ENCODE measurements at places on chromosomes 4 and X.

GRCh38 chr4:152382057-152382785, 153.7 kb downstream of the FBXW7 start:
- no peak for DNase-seq

- DNase-seq = no peak
Measured at GRCh38 chr4:80192937-80193336, 4.4 kb upstream of the PRDM8 start.

GRCh38 chr4:13322681-13323101, 161.4 kb downstream of the RAB28 start:
- DNase-seq = no peak

- no peak for DNase-seq
Measured at GRCh38 chrX:39157796-39158195, 356.5 kb downstream of the MID1IP1 start.

GRCh38 chr4:80071604-80072227, 1.3 kb downstream of the ANTXR2 start:
- DNase-seq = no peak

DNA sequence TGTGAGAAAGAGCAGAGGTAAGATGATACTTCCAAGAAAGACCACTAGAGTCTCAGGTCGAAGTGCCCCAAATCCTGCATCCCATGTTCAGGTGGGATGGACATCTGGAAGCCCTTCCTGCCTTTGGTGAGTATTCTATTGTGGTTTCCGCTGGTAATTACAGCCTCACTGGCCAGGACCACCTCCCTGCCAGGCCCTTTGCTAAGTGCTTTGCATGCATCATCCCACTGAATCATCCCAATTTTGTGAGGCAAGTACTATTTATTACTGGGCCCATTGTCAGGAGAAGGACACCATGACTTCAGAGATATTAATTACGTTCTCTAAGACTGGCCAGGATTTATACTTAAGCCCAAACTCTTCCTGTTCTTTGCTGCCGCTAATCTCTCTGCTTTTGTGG, 10.7 kb upstream of the PASD1 start:
- DNase-seq = no peak

DNA sequence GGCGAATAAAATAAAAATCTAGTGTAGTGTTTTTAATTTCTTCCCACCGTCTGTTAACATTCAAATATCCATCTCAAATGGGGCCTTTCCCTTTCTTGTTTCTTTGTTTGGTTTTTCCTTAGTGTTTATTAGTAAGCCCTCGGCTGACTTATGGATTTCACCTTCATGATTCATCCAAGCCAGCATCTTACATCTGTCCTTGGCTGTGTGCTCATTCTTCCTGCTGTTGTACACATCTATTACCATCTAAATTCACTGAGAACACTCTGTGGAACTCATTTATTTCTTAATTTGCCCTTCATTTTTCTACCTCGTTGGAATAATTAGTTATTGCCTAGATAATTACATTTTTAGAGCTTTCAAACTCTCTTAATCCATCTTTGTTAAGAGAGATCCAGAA, 84.9 kb downstream of the SPCS3 start:
- no peak for DNase-seq

- no peak for DNase-seq
Measured at GRCh38 chr4:85717847-85718246, 242.9 kb downstream of the ARHGAP24 start.

- no peak for DNase-seq
Measured at GRCh38 chr4:89270792-89271191, 36.8 kb downstream of the GPRIN3 start.

DNA sequence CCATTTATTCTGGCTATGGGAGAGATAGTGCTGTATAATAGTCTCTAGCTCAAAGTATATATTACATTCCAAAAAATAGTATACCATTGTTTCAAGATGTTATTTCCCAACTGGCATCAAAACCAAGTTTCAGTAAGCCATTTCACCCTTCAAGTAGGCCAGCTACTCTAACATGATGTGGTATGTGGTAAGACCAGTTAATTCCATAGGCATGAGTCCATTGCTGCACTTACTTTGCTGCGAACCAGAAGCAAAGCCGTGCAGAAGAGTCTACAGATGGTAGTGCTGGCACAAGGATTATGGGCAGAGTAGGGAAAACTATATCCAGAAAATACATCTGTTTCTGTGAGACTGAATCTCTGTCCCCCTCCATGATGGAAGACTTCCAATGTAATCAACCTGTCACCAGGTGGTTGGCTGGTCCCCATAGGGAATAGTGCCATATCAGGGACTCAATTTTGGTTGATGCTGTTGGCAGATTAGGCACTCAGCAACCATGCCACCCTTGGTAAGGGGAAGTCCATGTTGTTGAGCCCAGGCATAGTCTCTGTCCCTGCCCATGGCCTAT, 49.8 kb upstream of the HSD17B10 start:
- no peak for DNase-seq

DNA sequence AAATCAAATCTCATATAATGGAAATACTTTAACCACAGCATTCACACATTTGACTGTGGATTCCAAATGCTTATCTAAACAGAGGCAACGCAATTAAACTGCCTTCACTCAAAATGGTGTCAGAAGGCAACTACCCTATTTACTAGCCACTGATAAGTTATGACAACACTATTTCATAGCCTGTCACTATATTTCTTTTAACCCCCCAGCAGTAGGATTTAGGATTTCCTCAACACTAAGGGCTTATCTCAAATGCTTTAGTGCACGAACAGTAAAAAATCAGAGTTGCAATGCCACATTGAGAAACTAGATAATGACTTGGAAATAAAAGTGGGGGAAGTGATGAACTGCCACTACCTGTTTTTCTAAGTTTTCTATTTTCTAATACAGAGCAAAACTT, 66.7 kb downstream of the DHX15 start:
- no peak for DNase-seq

- no peak for DNase-seq
Measured at GRCh38 chr4:173125216-173125812, 43.3 kb upstream of the GALNT7 start.

DNA sequence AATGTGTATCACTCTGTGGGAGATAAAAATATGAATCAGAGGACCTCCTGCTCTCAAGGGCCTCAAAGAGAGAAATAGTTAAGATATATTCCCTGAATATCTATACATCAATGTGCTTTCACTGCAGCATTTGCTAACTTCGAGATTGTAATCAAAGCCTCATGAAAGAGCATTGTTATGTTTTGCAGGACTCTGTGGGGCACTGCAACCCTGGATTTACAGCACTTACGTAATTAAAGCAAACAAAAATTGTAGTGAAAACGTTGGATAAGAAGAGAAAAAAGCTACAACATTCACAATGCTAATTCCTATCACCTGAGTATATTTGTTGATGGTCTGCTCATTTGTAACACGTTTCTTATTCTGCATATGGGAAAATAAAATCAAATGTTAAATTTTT, 48.0 kb downstream of the ETNPPL start:
- no peak for DNase-seq

GRCh38 chr4:12126474-12126873, 697.8 kb upstream of the HS3ST1 start:
- DNase-seq = no peak

DNA sequence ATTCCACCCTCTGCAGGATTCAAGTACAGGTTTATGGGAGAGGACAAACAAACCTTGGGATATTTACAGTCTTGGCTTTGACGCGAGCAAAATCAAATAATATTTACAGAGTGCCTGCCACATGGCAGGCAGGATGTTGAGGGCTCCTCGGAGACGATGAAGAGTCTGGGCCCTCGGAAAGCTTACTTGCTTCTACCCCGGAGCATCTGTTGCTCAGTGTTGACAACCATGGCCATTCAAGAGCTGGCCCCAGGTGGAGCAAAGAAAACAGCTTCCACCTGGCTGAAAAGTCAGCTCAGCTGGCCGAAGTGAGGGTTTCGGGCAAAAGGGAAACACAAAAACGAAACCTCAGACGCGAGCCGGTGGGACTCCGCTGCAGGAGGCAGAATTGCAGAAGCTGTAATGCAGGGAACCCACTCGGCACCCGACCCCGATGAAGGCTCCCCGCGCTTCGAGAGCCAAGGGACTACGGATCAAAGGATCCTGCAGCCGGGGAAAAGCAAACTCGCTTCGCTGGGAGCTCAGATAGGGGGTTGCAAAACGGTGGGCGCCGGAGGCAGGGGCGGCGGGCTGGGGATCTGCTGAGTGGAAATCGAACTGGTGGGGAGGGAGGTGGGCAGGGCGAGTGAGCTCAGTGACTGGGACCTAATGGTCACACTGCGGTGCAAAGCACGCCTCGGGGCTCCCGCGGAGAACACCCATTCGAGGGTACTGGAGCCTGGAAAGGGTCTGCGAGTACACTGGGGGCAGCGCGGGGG, 805 bp downstream of the ATP8A1 start:
- peak; percentile 23 for DNase-seq

DNA sequence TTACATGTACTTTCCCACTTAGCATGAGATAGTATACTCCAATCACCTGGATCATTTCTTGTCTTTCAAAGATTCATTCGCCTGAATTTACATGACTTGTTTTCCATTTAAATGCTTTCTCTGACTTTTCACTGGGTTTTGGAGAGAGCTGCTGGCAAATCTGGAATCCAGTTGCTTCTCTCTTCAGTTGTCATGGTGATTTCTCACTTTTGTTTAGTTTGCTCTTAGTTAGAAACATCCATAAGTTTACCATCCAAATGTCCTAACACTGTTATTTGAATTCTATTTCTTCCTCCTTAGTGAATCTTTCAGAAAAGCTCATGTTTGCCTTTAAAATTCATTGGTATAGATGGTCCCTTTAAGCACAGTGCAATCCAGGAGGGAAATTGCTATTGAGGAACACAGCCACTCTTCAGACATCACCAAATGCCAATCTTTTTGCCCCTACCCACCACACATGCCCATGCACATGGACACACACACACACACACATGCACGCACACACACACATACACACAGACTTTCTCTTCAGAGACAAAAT, 51.7 kb downstream of the REELD1 start:
- no peak for DNase-seq

DNA sequence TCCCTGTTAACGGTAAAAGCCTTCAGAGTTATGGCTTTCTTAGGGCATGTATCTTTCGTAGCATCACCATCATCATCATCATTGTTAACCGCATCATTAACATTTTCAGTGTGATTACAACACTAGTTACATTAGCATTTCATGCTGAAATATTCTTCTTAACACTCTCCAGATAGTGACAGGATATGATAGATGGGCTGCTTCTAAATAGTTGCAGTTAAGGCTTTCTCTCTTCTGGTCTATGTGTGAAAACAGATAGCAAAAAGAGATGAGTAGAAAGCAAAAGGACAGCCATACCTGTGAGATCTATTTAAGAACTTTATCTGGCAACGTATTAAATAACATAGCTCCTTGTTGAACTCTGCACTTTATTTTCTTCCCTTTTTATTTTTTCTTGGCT, 1069.8 kb downstream of the ADGRL3 start:
- no peak for DNase-seq

GRCh38 chrX:96568071-96568470, 116.6 kb upstream of the DIAPH2 start:
- no peak for DNase-seq

- DNase-seq = no peak
Measured at GRCh38 chr4:180560896-180561295, 1682.3 kb upstream of the TENM3 start.

- DNase-seq = no peak
Measured at GRCh38 chr4:26859762-26860156, 882 bp upstream of the STIM2 start.

DNA sequence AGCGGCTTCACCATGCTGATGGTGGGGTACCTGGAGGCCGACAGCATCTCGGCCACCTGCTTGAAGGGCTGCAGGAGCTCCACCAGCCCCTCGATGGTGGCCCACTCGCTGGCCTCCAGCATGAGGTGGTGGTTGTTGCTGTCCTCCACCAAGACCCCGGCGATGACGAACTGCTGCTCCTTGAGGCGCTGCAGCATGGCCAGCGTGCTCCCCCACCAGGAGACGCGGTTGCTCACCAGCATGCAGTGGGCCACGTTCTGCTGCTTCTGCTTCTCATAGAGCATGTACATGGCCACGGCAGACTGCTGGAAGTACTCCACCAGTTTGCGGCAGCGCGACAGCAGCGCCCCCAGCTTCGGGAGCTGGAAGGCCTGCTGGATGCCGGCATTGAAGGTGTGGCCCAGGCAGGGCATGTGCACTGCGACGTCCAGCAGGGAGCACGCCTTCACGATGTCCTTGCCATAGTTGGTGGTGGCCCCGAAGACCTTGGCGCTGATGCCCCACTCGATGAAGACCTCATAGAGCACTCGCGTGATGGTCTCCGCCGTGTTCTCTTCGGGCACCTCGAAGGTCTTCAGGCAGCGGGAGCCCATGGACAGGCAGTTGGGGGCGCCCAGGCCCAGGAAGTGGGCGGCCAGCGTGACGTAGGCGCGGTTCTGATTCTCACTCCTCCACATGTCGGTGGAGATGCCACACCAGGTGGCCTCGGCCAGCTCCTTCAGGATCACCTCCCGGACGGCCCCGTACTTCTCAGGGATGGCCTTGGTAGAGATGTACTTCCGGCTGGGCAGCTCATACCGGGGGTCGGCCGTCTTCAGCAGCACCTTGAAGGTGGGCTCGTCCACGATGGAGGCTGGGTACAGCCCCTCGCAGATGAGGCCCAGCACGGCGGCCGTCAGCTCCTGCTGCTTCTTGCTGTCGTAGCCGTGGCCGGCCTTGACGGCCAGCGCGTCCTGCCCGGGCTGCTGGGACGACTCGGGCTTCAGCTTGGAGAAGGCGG, 11.0 kb downstream of the DHRSX start:
- DNase-seq = no peak

GRCh38 chrX:123830309-123830708, 29.5 kb upstream of the XIAP start:
- DNase-seq = no peak

- DNase-seq = no peak
Measured at GRCh38 chrX:85109235-85109634, 105.6 kb downstream of the APOOL start.

Measured in effector memory CD8-positive, alpha-beta T cell (primary cell).